ENCODE measurements at places on chromosomes 2 and 18.

GRCh38 chr2:151855111-151855510 lies 26.9 kb upstream of the ARL5A start:
- no peaks in the 10 kb centered on the region for H3K36me3 ChIP-seq
- H3K4me3 ChIP-seq = peak overlapping the region; percentile 24
- H3K4me1 ChIP-seq = no peaks in the 10 kb centered on the region
- no peak for DNase-seq

- H3K4me3 ChIP-seq = no peak overlapping the region
- H3K36me3 ChIP-seq = no peaks in the 10 kb centered on the region
- H3K27ac ChIP-seq = peak overlapping the region; percentile 12
Observed at GRCh38 chr18:58915006-58915799, 50.5 kb downstream of the ZNF532 start.

- DNase-seq = no peak
- H3K36me3 ChIP-seq = no peaks in the 10 kb centered on the region
- H3K4me3 ChIP-seq = no peak overlapping the region
- no peak overlapping the region for H3K27ac ChIP-seq
- H3K27me3 ChIP-seq = no peaks in the 10 kb centered on the region
Observed at GRCh38 chr2:239158641-239159475, 242.0 kb downstream of the HDAC4 start.

DNA sequence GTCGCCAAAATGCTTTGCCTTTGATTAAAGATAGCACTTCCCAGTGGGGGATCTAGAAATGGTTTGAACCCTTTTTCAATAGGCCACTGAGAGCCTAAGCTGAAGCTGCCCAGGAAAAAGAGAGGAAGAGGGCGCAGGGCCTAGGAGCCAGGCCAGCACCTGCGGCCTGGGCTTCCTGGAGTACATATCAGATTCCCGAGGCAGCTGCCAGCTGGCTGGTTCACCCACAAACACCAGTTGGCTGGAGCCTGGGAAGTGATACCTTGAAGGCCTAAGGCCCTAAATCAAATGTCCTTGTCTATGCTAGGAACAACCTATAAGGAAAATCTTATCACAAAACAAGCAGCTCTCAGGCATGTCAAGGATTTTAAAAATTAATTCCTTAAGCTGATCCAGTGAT lies 37.1 kb downstream of the ANKRD44 start:
- no peak overlapping the region for H3K27ac ChIP-seq
- H3K4me3 ChIP-seq = no peak overlapping the region
- peaks cover 3% of the 10 kb centered on the region for H3K36me3 ChIP-seq
- H3K27me3 ChIP-seq = no peaks in the 10 kb centered on the region
- DNase-seq = no peak
- peaks cover 72% of the 10 kb centered on the region for H3K4me1 ChIP-seq

- H3K27ac ChIP-seq = no peak overlapping the region
- no peak for DNase-seq
- H3K27me3 ChIP-seq = no peaks in the 10 kb centered on the region
- no peaks in the 10 kb centered on the region for H3K36me3 ChIP-seq
- H3K4me1 ChIP-seq = no peaks in the 10 kb centered on the region
Observed at GRCh38 chr2:136637402-136637801, 127.9 kb upstream of the THSD7B start.

DNA sequence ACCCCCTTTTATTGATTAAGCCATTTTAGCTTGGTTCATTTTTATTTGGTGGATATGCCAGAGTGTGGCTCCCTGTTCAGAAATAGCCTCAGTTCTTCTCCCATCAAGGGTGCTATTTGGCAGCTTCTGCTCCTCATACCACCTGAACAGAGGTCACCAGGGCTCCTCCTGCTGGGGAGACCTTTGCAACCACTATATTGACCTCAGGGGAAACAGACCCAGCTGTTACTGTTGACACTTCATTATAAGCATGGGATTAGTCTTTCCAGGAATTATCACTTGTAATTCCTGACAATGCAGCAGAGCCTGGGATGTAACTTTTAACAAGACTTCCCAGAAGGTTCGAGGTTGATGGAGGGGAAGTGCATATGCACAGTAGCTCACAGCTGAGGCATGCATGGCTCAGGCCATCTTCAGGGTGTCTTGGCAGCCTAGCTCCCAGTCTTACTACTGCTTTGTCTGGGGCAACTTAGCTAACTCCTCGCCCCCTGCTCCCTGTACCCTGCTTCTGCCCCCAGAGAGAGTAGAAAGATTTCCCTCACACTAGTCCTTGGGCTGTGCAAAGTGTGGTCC lies 239.4 kb upstream of the SPRED2 start:
- no peak overlapping the region for H3K27ac ChIP-seq
- H3K4me1 ChIP-seq = no peaks in the 10 kb centered on the region
- no peak for DNase-seq
- H3K36me3 ChIP-seq = no peaks in the 10 kb centered on the region

- H3K27me3 ChIP-seq = no peaks in the 10 kb centered on the region
- H3K4me1 ChIP-seq = no peaks in the 10 kb centered on the region
- H3K36me3 ChIP-seq = peaks cover 59% of the 10 kb centered on the region
- no peak for DNase-seq
Observed at GRCh38 chr18:35696307-35696706, 114.8 kb downstream of the GALNT1 start.

GRCh38 chr2:223046470-223047040 lies 5.4 kb upstream of the KCNE4 start:
- DNase-seq = no peak
- no peak overlapping the region for H3K27ac ChIP-seq
- H3K4me1 ChIP-seq = no peaks in the 10 kb centered on the region
- peaks cover 2% of the 10 kb centered on the region for H3K27me3 ChIP-seq
- H3K4me3 ChIP-seq = no peak overlapping the region

GRCh38 chr18:7349181-7349837 lies 118.4 kb downstream of the LRRC30 start:
- no peaks in the 10 kb centered on the region for H3K4me1 ChIP-seq
- no peaks in the 10 kb centered on the region for H3K27me3 ChIP-seq
- H3K4me3 ChIP-seq = no peak overlapping the region
- no peak overlapping the region for H3K27ac ChIP-seq
- no peaks in the 10 kb centered on the region for H3K36me3 ChIP-seq
- no peak for DNase-seq

GRCh38 chr2:60972889-60973656 lies 44.4 kb upstream of the PEX13 start:
- H3K27me3 ChIP-seq = no peaks in the 10 kb centered on the region
- H3K27ac ChIP-seq = peak overlapping the region; percentile 85
- no peak overlapping the region for H3K4me3 ChIP-seq
- DNase-seq = no peak

GRCh38 chr2:143802242-143802641 lies 673.0 kb downstream of the ARHGAP15 start:
- H3K27ac ChIP-seq = no peak overlapping the region
- no peaks in the 10 kb centered on the region for H3K36me3 ChIP-seq
- H3K4me3 ChIP-seq = no peak overlapping the region

DNA sequence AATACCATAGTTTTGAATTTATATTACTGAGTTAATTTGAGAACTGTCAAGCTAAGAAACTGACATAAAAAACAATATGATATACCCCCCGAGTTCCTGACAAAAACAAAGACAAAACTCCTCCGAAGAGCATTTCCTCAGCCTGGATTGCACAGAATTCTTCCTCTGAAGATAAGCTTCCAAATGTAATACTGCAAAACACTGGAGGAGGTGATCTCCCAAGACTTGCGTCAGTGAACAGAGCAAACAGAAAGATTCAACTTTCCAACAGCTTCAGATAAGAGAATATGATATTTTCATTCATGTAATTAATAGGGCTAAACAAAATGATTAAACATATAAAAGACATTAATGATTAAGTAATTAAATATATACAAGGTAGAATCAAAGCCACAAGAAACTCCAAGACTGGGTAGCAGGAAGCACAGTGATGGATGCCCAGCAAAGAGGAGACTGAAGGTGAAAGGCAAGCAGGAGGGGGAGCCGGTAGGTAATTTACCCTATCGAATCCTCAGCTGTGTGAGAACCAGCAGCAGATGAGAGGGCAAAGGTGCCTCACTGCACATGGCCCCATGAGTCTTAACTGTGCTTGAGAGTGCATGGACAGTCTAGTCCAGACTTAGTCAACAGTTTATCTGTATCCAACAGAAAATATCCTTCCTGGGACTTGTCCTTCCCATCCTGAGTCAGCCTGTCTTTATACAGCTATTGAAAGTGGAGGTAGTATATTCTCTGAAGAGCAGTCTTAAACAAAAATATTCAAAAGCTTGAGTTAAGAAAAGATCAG lies 18.3 kb upstream of the SERPINB3 start:
- H3K36me3 ChIP-seq = no peaks in the 10 kb centered on the region
- no peaks in the 10 kb centered on the region for H3K4me1 ChIP-seq
- no peaks in the 10 kb centered on the region for H3K27me3 ChIP-seq

- DNase-seq = no peak
- H3K4me1 ChIP-seq = no peaks in the 10 kb centered on the region
- no peaks in the 10 kb centered on the region for H3K36me3 ChIP-seq
- H3K4me3 ChIP-seq = no peak overlapping the region
Observed at GRCh38 chr18:48294899-48295585, 114.1 kb downstream of the ZBTB7C start.

DNA sequence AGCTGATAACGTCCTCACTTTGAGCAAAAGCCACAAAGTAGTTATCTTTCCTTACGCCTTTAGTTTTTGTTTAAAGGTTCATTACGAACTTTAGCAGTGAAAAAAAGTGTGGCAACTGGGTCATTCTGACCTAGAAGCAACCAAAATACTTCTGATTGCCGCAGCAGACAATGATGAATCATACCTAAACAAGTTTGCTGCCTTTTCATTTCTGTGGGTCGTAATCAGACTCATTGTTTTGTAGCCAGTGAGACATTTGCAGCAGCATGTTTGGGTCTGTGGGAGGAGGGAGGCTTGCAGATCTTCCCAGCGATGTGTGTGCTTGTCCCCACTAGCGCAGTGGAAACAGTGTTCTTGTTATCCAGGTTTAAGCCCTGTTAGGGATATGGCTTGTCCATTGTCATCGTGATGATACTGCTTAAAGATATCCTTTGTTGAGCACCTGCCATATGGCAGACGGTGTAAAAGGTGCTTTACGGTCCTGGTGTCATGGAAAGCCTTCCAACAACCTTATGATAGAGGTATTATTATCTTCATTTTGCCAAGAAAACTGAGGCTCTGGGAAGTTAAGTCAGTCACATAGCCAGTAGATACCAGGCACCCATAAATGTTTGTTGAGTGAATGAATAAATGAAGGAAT lies 1.3 kb upstream of the GREB1 start:
- DNase-seq = no peak
- no peak overlapping the region for H3K4me3 ChIP-seq
- no peaks in the 10 kb centered on the region for H3K36me3 ChIP-seq

DNA sequence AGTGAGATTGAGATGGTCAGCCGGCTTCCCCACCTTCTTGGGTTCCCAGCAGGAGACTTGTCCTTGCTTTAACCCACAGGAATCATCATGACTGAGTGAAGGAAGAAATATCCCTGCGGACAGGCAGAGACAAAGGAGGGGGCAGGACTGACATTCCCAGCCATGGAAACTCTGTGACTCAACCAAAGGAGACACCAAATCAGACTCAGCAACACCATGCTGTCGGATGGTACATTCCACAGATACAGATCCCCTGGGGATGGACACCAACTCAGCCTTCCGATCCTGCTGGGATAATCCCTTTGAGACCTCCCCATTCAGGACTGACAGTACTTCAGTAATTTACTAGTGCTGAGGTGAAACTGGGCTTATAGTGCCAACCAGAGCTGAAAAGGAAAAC lies 518.3 kb downstream of the XIRP2 start:
- no peaks in the 10 kb centered on the region for H3K27me3 ChIP-seq
- H3K27ac ChIP-seq = no peak overlapping the region
- DNase-seq = no peak
- H3K4me3 ChIP-seq = no peak overlapping the region

GRCh38 chr2:223086370-223086981 lies 34.5 kb downstream of the KCNE4 start:
- no peak overlapping the region for H3K4me3 ChIP-seq
- H3K27me3 ChIP-seq = no peaks in the 10 kb centered on the region
- H3K36me3 ChIP-seq = no peaks in the 10 kb centered on the region
- H3K27ac ChIP-seq = no peak overlapping the region
- H3K4me1 ChIP-seq = no peaks in the 10 kb centered on the region

DNA sequence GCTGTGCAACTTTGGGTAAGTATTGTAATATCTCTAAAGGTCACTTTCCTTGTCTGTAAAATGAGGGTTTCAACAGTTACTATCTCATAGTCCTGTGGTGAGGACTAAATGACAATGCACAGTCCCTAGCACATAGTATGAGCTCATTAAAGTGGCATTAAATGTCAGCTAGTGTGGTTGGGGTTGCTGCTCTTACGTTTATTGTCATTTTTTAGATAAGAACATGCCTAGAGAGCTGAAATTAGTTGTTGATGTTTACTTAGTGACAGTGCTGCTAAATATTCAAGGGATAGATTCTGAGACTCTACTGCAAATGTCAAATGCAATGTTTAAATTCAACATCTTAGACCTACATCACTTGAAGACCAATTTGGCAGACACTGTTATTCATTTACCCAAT lies 356.1 kb upstream of the ETAA1 start:
- no peaks in the 10 kb centered on the region for H3K4me1 ChIP-seq
- H3K36me3 ChIP-seq = no peaks in the 10 kb centered on the region
- no peak overlapping the region for H3K4me3 ChIP-seq
- H3K27me3 ChIP-seq = no peaks in the 10 kb centered on the region

- no peak overlapping the region for H3K4me3 ChIP-seq
- no peaks in the 10 kb centered on the region for H3K36me3 ChIP-seq
- H3K27ac ChIP-seq = no peak overlapping the region
Observed at GRCh38 chr2:203891474-203891873, 23.9 kb downstream of the CTLA4 start.

DNA sequence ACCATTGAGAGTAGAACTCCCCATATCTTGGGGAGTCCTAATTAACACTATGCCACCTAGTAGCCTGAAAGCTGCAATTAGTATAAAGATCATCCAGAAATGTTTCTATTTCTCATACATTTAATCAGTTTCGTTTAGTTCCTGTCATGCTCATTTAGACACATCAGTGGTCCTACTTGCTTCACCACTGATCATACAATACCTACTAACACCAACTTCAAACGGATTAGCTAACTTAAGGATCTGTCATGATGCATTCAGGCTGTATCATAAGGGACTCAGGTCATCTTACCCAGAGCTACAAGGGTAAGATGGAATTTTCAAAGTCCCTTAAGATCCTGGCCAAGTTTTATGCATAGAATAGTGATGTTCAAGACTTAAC lies 6.8 kb downstream of the SRSF7 start:
- peaks cover 21% of the 10 kb centered on the region for H3K4me1 ChIP-seq
- no peak overlapping the region for H3K27ac ChIP-seq
- DNase-seq = no peak
- no peaks in the 10 kb centered on the region for H3K27me3 ChIP-seq

GRCh38 chr2:24856791-24857211 lies 63.2 kb downstream of the ADCY3 start:
- no peaks in the 10 kb centered on the region for H3K27me3 ChIP-seq
- no peak overlapping the region for H3K4me3 ChIP-seq
- DNase-seq = no peak
- H3K27ac ChIP-seq = no peak overlapping the region
- peaks cover 2% of the 10 kb centered on the region for H3K36me3 ChIP-seq
- no peaks in the 10 kb centered on the region for H3K4me1 ChIP-seq
